ENCODE measurements at places on chromosomes 2 and 18.

GRCh38 chr18:26763446-26764110 lies 101.9 kb downstream of the AQP4 start:
- no peak for DNase-seq

DNA sequence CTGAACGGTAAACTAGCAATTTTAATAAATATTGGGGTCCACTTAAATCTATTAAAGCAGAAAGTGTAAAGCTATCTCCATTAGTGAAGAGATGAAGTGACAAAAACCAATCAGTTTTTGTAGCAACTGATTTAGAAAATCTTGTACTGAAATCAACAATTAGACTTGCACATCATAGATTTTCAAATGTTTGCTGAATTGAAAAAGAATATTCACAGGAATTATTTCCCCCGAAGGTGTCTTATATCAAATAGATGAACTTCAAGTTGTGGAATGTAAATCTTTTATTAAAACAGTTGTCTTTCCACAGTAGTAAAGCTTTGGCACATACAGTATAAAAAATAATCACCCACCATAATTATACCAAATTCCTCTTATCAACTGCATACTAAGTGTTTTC lies 48.7 kb downstream of the ATIC start:
- no peak for DNase-seq

DNA sequence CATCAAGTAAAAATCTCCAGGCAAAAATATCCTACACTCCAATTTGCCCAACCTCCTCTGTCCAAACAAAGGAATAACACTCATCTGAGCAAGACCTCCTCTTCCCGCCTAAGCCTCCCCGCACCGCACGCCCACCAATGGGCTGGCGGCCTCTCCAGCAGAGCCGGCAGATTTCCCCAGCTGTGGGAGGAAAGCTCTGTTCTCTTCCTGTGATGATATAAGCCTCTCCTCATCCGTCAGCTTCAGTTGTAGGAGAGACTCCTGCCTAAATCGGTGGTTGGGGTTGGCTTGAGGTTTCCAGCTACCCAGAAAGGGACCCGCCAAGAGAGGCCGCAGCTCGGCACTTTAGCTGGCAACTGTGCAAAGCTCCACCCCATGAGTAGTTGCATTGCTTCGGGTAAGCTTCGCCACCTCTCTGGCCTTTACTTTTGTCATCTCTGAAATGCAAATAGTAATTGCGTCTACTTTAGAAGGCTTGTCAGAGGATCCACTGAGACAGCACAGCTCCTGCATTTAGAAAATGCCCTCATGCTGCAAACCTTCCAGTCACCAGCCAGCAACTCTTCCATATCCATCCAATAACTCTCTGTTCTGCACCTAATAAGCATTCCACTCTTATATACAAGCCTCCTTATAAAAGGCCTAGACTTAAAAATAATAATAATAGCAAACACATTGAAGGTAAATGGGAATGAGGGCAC lies 146.4 kb downstream of the MYT1L start:
- no peak for DNase-seq

DNA sequence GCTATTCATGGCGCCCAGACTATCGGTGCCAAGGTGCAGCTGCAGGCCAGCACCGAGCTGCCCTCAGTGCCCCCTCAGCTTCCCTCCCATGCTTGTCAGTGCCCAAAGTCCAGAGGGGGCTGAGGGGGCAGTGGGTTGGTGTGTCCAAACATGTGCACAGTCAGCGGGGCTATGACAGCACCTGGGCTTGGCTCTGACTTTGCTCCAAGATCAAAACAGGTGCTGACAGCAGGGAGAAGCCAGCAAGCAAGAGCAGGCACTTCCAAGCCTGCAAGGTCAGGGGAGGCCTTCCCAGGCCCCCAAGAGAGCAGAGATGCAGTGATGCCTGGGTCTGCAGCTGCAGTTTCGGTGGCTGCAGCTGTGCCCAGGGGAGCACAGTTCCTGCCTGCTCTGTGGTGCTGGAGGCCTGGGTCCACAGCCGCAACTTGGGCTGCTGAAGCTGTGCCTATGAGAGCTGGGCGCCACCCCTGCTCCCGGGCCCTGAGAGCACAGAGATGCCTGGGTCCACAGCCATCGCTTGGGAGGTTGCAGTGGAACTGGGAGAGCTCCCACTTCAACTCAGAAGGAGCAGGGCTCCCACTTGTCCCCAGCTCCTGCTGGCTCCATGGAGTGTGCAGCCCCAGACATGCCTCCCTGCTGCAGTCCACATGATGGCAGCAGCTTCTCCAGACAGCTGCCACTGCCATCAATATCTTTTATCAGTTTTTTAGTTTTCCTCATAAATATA lies 775.3 kb upstream of the POU3F3 start:
- no peak for DNase-seq

DNA sequence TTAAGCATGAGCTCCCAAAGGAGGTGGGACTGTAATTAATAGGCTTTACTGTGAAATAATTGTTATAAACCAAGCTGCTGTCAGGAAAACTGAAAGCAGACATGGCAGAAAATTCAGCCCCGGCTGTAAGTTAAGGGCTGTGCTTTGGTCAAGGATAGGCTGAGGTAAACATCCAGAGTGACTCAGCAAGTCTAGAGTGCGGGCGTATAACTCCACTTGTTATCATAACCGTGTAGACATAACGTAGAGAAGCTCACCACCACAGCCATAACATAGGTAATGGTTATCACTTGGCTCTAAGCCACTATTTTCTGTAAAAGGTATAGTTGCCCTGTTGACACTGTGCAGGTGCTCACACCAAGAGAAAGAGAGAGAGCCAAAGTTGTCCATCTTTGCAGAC lies 316.8 kb downstream of the DCDC2C start:
- DNase-seq: no peak

- no peak for DNase-seq
Measured at GRCh38 chr2:149393614-149394013, 63.2 kb downstream of the LYPD6 start.

GRCh38 chr2:206276169-206276942 lies 1.9 kb downstream of the ZDBF2 start:
- no peak for DNase-seq

DNA sequence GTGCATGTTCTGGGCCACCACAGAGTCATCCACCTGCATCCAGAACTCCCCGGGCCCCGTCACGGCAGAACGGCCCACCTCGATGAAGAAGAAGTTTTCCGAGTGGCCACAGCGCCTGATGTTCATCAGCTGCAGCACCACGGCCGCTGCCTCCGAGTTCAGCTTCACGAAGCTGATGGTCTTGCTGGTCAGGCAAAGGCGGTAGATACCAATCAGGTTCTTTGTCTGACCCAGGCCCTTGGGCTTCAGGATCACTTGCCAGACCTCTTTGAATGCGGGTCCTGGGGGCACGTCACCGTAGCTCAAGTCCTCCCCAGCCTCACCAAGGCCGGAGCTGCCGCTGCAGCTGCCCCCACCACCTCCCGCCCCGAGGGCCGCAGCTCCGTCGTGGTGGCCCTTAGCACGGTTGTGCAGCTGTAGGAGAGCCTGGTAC lies 1.6 kb downstream of the IRS1 start:
- DNase-seq: no peak

DNA sequence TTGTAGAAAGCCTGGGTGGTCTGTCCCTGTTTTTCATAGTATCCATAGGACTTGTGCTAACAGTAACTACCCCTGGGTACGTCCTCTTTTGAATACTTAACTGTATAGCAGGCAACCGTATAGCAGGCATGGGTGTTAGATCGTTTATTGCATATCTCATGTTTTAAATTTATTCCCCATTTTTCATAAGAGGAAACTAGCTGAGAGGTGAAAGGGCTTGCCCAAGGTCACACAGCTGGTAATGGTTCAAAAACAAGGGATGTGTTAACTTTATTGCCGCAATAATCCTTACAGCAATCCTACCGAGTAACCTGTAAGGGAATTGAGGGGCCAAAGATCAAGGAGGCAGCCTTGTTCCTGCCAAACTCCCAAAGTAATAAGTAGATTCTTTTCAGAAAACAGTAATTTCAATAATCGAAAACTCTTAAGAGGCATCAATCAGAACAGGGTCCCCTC lies 990 bp upstream of the MGAT4A start:
- DNase-seq: no peak

DNA sequence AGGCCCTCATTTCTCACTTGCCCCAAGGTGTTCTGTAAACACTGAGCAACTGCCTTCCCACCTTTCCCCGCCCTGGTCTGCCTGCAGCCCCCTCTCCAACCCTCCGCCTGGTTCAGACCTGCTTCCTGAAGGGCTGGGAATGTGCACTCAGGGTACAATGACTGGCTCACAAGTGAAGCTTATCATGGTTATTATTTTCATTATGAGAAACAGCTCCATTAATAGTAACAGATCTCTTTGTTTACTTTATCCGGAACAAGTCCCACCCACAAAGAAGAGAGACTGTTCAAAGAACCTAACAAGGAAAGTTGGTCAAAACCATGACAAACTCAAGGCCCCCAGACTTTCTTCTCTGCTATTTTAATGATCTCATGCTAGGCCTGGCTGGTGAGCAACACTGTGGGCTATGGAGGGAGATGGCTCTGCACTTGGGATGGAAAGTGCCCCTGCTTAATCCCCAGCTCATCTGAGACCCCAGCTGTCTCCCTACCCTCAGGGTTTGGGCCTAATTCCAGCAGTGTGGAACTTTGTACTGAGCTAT lies 36.7 kb downstream of the ARHGAP25 start:
- no peak for DNase-seq

GRCh38 chr2:68878753-68879152 lies 7.6 kb upstream of the BMP10 start:
- DNase-seq: no peak

DNA sequence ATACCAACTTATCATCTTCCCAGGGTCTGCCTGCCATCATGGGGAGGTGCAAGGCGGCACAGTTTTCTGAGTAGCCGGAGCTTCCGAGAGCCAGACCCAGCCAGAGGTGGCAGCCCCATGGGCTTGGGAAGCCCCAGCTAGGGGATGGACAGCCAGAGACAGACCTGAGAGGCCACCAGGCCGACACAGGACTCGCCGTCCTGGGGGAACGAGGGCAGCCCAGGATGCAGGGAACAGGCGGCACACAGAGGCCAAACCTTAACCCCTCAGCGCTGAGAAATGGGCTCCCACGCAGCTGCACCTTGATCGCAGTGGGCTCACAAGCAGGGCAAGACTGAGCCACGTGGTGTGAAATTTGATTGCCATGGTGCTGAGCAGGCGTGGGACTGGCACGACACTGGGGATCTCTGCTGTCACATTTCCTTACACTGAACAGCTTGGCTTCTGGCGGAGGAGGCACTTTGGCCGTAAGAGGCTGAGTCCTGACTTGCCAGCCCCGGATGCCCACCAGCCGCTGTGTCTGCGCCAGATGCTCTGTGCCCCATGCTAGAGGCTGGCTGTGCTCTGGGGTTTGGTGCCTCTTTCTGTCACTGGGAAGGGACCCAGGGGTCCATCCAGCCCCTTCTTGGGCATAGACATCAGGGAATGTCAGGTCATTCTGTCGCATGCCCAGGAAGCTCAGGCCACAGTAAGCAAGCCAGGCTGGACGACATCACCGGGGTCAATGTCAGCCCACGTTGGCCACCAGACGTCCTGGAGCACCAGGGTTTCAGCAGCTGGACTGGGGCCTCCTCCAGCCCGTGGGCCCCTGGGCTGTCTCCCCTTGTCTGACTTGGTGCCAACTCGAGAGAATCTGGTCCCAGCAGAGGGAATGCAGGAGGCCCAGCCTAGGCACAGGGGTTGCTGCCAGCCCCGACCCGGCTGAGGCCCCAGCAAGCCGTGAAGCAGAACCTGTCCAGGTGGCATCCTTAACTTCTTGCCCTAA lies 312.1 kb upstream of the MYT1L start:
- no peak for DNase-seq

- DNase-seq: no peak
Measured at GRCh38 chr18:57581301-57581934, 5.1 kb downstream of the FECH start.

GRCh38 chr18:30970196-30970816 lies 72.2 kb downstream of the DSC3 start:
- DNase-seq: peak; percentile 31

GRCh38 chr18:14976736-14977430 lies 228.9 kb downstream of the ANKRD30B start:
- no peak for DNase-seq

DNA sequence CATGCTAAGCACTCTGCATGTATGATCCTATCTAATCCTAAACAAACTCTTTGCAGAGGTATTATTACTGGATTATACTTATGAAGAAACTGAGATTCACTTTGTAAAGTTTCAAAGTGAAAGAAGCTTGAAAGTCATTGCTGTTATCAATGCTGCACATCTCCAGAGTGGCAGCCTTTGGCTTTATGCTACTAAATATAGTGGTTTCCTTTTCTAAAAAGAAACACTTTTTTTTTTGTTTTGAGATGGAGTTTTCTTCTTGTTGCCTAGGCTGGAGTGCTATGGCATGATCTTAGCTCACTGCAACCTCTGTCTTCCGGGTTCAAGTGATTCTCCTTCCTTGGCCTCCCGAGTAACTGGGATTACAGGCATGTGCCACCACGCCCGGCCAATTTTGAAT lies 114.9 kb upstream of the RAB27B start:
- no peak for DNase-seq

- no peak for DNase-seq
Measured at GRCh38 chr18:72013427-72013850, 530.7 kb downstream of the CBLN2 start.

GRCh38 chr2:232028071-232028470 lies 66.6 kb downstream of the DIS3L2 start:
- DNase-seq: no peak

Measured in hippocampal formation (tissue), 2 donors.